ENCODE measurements at places on chromosomes 7 and 10.

- no peak for DNase-seq
Observed at GRCh38 chr10:54091237-54091636, 709.8 kb downstream of the PCDH15 start.

- no peak for DNase-seq
Observed at GRCh38 chr7:37452346-37452745, 3.7 kb upstream of the ELMO1 start.

DNA sequence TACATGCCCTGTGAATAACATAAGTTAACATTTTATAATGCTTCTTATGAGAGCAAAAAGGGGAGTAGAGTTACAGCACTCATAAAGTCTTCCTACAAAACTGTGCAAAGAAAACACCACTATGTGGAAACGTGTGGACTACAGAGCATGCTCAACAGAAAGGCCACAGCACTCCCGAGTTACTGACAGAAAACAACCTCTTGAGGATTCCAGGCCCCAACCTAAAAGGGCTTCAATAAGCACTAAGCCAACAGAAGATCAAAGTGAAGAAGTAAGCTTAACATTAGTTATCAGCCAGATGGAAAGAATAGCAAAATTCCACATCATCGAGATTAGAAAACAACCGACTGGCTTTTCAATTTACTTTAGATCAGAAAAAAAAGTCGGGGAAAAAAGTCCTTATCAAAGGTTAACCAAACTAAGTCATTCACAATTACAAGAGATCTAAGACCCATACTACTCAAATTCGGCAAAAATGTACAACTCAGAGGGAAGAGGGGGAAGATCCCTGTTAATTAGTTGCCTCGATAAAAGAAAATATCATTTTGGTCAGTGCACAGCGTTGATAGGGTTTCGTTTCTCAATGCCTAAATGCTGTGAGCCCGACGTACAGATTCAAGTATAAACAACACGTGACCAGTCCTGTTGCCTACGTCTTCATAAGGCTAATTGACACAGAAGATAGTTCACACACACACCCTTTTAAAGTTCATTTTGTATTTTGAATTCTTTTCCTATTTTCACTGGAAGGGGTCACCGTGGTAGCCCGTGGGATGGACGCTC lies 1.4 kb downstream of the KBTBD2 start:
- DNase-seq: no peak

DNA sequence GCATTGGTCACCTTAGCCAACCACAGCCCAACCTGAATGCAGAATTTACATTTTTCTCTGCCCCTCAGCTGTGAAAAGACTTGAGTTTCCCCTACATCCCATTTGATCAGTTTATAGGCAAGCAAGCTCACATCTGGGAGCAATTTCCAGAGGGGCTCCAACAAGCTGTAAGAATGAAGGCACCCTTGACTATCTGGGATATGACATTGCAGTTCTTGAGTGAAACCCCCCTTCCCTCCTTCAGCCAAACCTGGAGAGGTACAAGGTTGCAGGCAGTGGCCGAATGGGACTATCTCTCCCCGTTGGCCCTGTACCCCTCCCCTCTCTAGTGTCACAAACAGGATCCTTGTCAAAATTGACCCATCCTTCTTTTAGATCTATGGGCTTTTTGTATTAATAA lies 30.5 kb downstream of the POLL start:
- no peak for DNase-seq

DNA sequence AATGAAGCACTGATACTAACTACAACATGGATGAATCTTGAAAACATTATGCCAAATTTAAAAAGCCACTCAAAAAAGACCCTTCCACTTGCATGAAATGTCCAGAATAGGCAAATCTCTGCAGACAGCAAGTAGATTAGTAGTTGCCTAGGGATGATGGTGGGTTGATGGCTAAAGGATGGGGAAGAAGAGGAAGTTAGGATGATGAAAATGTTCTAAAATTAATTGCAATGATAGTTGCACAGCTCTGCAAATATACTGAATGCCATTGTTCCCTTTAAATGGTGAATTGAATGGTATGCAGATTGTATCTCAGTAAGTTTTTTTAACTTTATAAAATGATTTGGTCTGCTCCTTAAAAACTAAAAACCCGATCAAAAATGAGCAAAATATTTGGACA lies 7.3 kb upstream of the LIPA start:
- DNase-seq: no peak

GRCh38 chr10:1174022-1174421 lies 117.8 kb downstream of the WDR37 start:
- DNase-seq: no peak

- no peak for DNase-seq
Observed at GRCh38 chr10:14528450-14528849, 197.7 kb upstream of the FRMD4A start.

GRCh38 chr7:3358991-3359390 lies 57.9 kb downstream of the SDK1 start:
- DNase-seq: no peak

- no peak for DNase-seq
Observed at GRCh38 chr7:123635551-123636359, 19.9 kb upstream of the LMOD2 start.

GRCh38 chr7:15831606-15832005 lies 145.1 kb upstream of the MEOX2 start:
- DNase-seq: no peak

- DNase-seq: no peak
Observed at GRCh38 chr10:90319188-90319914, 538.5 kb downstream of the HTR7 start.

DNA sequence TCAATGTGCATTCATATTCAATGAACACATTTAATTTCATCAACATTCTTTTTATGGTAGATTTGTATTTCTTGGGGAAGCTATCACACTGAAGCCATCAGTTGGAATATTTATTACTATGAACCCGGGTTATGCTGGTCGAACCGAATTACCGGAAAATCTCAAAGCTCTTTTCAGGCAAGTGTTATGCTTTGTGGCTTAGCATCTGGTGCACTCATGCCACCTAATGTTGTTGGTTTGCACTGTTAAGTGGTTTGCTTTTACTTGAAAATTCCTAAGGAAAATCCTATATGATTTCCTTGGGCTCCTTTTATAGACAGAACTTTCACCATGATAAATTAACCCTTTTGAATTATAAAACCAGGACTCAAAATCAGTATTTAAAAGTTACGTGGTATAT lies 147.9 kb downstream of the DNAH11 start:
- no peak for DNase-seq

DNA sequence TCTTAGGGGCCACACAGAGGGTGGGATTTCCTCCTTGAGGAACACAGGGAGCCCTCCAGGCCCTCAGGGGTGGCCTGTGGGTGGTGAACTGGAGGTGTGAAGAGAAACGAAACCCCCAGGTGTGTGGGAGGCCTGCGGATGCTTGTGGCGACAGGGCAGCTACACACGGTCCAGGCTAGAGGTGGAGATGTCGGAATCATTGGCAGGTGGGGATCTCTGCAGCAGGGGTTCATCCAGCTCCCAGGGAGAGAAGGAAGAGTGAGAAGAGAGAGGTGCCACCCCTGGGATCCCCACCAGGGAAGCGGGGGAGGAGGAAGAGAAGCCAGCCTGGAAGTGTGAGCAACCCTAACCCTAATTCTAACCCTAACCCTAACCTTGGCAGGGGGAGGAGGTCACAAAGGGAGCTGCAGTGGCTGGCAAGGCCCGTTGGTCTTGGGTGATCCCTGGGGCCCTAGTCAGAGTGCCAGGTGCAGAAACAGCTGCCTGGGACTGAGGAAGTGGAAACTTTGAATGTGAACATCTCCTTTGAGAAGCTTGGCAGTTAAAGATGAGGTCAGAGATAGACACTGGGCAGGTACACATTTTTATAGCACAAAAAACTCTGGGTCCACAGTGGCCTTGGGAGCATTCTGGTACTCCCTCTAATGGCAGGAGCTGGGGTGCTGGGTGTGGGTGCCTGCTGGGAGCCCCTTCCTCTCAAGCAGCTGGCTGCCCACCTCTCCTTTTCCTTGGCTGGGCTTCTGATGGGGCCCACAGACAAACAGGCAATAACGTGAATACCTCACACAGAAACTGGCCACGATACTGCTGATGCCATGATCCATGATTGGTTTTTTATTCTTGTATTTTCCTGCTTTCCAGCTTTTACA lies 6.8 kb upstream of the AEBP1 start:
- peak; percentile 60 for DNase-seq

DNA sequence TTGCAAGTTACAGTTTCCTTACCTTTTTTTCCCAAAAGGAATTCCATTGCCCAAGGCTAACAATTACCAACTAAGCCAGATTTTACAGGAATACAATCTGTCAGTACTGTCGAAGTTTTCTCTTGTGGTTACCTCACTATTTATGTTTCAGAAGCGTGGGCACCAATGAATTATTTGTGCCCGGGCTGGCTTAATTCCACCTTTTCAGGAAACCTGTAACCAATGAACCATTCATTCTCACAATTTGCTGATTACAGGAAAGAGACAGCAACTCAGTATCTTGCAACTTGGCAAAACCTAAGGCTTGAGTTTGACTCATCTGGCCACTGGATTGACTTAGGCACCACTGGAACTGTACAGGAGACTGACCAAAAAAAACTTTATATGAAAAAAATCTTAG lies 485.6 kb downstream of the INHBA start:
- DNase-seq: no peak

- DNase-seq: no peak
Observed at GRCh38 chr10:102400076-102400475, 4.6 kb downstream of the NFKB2 start.

- no peak for DNase-seq
Observed at GRCh38 chr7:100266576-100267354, 40.7 kb upstream of the SPDYE3 start.

- no peak for DNase-seq
Observed at GRCh38 chr7:99554939-99555338, 3.0 kb upstream of the FAM200A start.

GRCh38 chr10:99123851-99124250 lies 111.8 kb downstream of the HPSE2 start:
- DNase-seq: no peak

DNA sequence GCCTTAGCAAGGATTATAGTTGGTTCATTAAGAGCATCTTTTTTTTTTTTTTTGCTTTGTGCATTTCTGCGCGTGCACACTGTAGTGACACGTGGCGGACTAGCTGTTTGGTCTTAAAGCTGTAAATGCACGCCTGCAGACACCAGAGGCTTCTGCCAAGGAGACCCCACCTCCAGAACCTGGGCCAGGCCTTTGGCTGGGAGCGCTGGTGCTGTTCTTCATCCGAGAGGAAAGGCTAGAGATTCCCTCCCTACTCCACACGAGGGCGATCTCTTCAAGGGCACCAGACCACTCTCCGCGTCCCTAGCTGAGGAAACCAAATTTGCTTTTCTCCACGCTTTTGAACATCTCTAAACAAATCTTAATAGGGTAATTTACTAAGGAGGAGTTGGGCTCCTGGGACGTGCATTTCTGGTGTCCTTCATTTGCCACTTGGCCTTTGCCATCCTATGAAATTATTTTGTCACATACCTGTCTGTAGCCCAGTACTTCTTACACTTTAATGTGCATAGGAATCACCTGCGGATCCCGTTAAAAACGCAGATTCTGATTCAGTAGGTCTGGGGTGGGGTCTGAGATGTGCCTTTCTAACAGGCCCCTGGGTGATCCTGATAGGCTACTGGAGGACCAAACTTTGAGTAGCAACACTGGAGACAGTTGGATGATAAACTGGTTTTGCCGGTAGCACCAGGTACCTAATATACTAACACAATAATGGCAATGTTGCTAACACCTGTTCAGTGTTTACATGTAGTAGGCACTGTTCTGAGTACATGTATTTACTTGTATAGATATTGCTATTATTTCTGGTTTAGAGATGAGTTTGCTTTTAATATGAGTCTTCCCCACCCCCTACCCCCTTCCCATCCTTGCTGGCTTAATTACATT lies 1.3 kb upstream of the SLC26A5 start:
- peak; percentile 3 for DNase-seq

GRCh38 chr10:1632141-1632540 lies 105.2 kb downstream of the ADARB2 start:
- no peak for DNase-seq

- DNase-seq: no peak
Observed at GRCh38 chr7:107404740-107405537, 64.9 kb upstream of the GPR22 start.

GRCh38 chr7:54904986-54905385 lies 113.8 kb upstream of the EGFR start:
- no peak for DNase-seq

DNA sequence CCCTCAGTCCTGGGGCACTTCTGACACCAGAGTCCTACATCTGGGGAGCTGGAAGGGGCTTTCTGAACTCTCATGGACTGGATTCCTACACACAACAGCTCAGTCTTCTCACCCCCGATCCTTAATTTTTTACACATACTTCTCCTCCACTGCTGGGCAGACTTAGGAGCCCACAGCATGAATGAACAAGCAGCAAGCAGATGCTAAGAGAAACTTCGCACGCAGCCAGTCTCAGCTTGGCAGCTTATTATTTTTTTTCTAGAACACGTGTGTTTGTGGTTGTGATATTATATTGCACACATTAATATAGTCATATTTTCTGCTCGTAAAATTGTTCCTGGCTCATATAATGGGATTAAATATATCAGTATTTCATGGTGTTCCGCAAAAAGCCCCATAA lies 50.9 kb upstream of the LOXL4 start:
- no peak for DNase-seq

GRCh38 chr10:110495731-110496552 lies 1.8 kb upstream of the DUSP5 start:
- no peak for DNase-seq

DNA sequence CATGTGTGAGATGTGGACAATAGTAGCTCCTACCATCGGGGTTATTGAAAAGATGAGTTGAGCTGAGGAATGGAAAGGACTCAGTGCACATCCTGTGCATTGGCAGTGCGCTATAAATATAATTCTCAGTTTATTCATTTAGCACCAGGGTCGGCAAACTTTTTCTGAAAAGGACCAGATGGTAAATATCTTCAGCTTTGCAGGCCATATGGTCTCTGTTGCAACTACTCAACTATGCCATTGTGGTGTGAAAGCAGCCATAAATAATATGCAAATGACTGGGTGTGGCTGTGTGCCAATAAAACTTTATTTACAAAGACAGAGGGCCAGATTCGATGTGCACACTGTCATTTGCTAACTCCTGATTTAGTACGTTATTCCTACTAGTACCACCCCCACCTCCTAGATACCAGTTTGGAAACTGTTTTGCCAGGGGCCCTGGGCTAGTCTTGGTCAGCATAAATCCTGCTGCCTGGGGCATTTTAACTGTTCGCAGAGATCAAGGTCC lies 422.9 kb upstream of the MKI67 start:
- DNase-seq: no peak

GRCh38 chr10:49235392-49235791 lies 47.2 kb upstream of the TMEM273 start:
- DNase-seq: no peak

DNA sequence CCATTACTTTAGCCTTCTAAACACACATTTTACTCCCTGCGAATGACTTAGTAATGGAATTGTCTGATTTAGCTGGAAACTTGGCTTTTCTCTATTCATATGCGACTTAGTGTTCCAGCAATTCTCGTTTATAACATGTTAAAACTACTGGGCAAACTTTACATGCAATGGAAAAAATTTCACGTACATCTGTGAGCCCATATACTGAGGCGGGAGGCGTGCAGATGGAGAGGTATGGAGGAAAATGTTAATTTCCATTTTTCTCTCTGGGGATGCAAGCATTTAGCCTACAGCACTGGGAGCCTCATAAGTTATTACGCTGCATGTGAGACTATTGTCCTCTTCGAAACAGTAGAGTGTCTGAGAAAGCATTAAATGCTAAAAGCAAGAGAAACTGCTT lies 591.5 kb upstream of the ANKRD30A start:
- no peak for DNase-seq

- DNase-seq: no peak
Observed at GRCh38 chr10:2914741-2915140, 152.6 kb upstream of the PFKP start.

All from CMK (cell line).